ENCODE measurements at places on chromosomes 4 and X.

GRCh38 chrX:1451661-1452515 is 821 bp downstream of the ASMTL start:
- no peak for DNase-seq

DNA sequence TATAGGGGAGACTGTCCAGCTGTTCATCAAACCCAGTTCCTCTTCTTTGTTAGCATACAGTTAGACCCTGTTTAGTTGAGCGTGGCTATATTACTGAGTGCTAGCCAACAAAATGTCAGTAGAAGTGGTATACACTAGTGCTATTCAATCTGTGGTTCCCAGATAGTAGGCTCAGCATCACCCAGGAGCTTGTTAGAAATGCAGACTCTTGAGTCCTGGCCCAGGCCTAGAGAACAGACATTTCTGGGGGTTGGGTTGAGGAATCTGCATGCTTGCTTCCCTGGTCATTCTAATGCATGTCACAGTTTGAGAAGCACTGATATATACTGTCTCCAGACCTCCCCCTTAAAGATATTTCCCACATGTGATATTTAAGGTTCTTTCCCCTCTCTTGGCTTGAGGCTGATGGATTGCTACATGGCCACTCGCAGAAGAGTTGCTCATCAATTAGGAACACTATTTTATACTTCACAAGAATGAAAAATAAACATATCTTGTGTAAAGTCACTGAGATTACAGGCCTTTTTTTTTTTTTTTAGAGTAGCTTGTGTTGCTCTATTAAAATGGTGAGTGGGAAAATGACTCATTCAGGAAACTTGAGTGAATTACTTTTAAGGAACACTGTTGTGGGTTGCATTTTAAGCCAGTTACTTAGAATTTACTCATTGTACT is 289.0 kb downstream of the STIM2 start:
- no peak for DNase-seq

GRCh38 chr4:81665649-81666048 is 193.9 kb upstream of the RASGEF1B start:
- no peak for DNase-seq

DNA sequence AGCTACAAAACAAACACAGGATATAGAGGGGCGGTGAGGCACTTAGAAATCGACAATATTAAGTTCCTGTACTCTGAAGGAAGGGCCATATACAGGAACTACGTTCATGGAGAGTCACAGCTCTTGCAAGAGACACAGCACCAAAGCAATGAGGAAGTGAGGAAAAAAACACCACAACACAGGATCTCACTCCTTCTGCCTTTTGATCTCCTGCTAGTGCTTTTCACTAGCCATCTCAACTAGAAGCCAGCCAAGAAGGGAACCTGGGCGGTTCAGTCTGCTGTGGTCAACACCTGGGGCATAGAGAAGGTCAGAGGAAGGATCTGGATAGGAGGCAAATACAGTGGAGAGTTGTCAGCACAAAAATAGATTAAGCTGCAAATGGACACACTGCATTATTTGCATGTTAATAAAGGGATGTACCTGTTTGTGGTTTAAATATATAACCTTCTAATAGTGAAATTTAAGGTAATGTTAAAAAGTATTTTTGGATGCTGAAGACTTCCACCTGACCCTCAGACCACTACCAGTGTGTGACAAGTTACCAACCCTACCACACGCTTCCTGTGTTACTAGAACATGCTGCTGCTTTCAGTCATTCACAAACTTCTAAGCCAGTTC is 104.6 kb downstream of the DTHD1 start:
- no peak for DNase-seq

GRCh38 chr4:182555997-182556418 is 312.8 kb downstream of the TENM3 start:
- DNase-seq: no peak

- DNase-seq: no peak
Measured at GRCh38 chrX:18889346-18890048, 94.4 kb downstream of the PHKA2 start.

- no peak for DNase-seq
Measured at GRCh38 chr4:105569057-105569865, 16.8 kb downstream of the ARHGEF38 start.

DNA sequence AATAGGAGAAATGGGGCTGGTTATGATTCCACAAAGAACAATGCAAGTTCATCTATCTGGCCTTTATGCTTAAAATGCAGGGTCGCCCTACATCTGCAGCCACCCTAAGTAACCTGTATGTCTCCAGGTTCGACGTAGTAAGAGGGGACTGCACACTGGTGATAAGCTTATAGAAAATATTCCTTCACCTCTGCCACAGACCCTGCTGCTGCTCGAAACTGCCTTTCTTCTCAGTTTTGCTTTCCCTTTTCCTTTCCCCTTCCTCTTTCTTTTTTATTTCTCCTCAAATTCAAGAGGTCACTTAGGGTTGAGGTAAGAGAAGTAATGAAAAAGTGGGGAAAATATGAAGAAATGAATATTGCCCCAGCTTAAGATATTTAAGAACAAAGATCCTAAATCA is 123.5 kb downstream of the DCHS2 start:
- DNase-seq: no peak

GRCh38 chrX:36407836-36408235 is 488.3 kb downstream of the CFAP47 start:
- no peak for DNase-seq

DNA sequence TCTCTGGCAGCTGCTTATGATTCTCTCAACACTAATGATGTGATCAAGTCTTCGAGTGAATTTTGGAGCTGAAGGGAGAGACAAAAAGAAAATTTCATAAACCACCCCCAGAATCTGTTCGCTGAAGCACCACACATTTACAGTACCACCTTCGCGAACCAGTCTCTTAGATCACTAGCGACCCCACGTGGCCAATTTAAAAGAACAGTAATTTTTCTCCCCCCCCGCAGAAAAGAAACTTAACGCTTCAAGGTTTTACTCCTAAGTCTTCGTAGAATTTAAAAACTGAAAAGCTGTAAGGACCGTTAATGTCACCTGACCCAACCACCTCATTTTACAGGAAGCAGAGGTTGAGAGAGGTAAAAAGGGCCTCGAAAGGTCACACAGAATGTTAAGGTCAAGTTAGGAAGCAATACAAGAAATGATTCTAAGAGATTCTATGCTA is 187.5 kb downstream of the QDPR start:
- DNase-seq: peak; percentile 47

DNA sequence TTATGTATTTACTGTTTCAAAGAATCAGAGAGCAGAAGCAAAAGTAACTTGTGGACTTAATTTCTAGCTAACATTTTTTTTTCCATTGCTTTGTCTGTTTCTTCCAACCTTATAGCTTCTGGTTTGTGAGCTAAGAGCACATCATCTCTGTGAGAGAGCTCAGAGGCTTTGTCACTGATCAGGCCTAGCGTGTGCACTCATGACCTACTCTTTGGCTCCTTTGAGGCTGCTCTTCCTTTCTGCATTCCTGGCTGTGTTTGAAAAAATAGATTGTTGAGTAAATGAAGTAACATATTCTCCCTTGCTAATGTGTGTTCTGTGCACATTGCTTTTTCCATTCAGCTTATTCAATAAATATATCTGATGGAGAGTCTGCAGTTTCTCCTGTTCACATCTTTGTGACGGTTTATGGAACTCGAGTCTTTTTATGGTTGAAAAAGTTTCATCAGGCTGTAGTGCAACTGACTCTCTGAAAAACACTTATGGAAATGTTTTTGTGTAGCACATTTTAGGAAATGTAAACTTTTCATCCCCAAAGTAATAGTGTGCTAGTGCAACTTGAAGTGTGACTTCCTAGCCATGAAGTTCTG is 133.0 kb downstream of the RAPGEF2 start:
- no peak for DNase-seq

DNA sequence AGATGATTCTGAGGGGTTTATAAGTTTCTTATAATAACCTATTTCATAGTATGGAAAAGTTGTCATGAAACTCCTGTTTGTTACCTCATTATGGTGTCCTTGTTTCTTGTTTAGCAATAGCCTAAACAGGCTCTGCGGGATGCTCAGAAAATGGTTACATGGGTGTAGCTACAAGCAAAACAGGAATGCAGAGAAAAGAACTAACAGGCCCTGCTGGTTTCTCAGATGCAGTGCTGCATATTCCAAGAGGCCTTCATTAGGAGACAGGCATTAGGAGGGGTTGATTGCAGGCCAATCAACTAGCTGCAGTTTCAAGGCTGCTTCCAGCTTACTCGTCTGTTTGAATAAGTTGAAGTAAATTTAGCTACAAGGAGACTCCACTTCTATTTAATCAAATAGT is 37.6 kb upstream of the HPGD start:
- DNase-seq: no peak

DNA sequence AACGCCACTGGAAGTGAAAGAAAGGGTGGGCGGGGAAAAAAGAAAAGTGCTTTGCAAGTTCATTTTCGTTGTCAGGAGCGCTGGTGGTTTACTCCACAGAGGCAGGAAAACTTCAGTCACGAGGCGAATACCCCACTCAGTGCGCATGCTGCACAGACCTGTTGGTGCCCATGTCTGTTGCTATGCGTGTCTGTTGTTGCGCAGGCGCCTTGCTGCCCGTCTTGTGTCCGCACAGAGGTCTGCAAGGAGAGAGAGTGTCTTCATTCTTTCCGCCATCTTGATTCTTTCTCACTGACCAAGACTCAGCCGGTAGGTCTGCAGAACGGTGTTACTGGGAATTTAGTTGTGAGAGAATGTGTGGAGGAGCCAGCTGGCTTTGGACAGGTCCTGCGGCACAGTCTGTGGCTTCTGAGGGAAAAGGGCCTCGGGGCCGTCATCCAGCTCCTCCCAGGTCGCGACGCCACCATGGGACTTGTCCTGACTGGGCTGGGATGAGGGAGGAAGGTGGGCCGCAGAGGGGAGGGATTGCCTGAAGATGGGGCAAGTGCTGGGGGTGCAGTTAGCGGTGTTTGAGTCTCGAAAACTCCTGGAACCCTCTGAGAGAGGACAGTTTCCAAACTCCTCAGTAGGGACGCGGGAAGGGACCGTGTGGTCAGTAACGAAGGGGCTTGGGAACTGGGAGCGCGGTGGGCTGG is at the start of gene PAGE2:
TSS of gene PAGE2 (plus strand) at position 224 of the 695 bp plus-strand sequence. CDS start 1,003 bp downstream, outside the sequence.
- no peak for DNase-seq

- DNase-seq: no peak
Measured at GRCh38 chr4:20432088-20432487, 180.4 kb downstream of the SLIT2 start.
